ENCODE measurements at places on chromosomes 4 and X.

DNA sequence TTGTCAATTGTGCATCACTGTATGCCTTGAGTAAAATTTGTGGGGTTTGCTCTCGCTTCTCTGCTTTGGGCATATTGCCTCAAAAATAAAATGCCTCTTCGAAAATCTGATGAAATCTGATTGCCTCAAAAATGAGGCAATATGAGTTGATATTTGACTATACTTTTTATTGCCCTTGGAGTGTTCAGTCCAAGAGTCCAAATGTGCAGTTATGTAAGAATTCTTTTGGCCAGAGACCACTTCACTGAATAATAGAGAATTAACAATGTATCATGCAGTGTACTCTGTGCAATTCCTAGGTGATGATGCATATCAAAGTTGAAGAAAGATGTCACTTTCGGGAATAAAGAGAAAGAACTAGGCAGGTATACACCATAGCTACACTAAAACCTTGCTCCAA is 8.6 kb downstream of the MAOA start:
- no peak for DNase-seq

GRCh38 chr4:111697176-111697942 is 447.9 kb upstream of the FAM241A start:
- DNase-seq: no peak

DNA sequence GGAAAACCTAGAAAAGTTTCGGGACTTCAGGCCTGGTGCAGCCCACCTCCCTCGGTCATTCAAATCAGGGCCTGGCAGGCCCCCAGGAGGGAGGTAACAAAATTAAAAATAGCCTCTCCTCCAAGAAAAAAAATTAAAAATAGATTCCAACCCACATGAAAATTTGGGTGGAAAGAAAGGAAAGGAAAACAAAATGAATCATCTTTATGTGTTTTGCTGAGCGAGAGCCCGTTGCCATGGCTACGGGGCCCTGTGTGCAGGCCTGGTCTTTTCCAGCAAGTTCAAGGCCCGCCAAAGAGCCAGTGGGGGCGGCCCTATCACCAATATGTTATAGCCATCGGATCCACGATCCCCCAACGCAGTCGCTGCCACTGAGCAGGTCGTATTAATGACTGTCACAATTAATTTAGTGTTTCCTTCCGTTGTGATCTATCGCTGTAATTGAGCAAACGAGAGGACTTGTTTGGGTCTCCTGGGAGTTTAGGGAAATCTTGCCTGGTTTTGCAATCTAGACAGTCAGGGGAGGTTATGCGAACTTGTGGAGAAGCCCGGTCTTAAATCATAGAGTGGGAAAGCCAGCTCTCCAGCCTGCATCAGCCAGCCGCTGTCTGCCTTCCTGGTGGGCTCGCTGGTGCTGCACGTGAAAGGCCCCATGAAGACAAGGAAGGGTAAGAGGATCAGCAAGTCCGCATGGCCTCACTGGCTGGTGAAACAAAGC is 452.4 kb downstream of the BCOR start:
- no peak for DNase-seq

GRCh38 chr4:155787113-155787710 is 28.4 kb downstream of the GUCY1B1 start:
- DNase-seq: peak; percentile 62

DNA sequence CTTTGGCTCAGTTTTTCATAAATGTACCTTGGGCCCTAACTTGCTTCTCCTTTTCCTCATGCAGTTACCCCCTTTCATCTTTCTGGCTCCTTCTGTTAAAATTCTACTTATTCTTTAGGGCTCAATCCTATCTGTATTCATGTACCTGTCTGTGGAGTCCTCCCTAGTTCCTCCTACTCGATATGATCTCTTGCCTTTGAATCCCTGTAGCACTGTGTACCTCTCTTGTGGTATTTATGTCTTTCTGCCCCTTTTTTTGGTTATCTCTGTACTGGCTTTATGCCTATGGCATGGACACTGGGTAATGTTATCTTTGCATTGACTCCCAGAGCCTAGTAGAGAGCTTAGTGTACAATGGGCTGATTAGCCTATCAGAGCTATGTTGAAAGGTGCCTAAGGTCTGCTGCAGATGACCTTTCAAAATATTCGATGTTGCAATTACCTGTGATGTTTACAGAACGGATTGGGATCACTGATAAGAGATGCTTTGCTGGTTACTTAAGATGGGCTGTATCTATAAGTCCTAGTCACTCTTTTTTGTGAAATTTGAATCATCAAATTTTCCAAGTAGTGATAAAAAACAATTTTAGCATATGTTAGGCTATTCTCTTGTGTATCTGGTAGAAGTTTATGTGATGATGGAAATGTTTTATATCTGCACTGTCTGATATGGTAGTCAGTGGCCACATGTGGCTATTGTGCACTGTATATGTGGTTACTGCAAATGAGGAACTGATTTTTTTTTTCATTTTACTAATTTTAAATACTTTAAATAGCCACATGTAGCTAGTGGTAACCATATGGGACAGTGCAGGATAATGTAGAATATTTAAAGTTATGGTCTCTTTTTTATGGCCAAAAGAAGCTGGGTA is 33.5 kb downstream of the TMEM164 start:
- no peak for DNase-seq

GRCh38 chr4:183161630-183162029 is 62.6 kb downstream of the WWC2 start:
- no peak for DNase-seq

DNA sequence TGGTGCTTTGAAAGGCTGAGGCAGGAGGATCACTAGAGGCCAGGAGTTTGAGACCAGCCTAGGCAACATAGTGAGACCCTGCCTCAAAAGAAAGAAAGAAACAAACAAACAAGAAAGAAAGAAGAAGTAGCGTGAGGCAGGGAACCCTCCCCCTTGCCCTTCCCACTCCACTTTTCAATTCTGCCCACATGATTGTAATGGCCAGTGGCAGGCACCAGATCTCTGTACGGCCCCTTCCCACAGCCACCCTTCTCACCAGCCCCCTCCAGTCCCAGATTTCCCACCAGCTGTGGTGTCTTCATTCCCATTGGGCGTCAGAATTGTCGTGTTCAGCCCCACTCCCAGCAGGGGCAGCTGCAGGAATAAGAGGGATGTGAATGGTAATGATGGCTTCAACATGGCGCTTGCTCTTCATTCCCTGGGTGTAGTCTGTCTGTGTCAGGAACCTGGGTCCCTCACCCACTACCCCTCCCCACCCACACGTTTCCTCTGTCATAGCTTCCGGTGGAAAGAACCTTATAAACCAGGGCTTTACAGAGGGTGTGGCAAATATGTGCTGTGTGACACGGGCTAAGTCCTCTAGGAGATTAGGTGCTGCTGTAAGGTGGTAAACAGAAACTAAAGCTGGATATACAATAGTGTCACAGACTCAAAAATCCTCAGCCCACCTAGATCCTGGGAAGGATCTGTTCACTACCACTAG is at the start of gene IL2RG:
TSS of gene IL2RG (minus strand) at position 437 of the 703 bp plus-strand sequence. CDS start at position 399, 38 bp downstream.
- DNase-seq: peak; percentile 42

DNA sequence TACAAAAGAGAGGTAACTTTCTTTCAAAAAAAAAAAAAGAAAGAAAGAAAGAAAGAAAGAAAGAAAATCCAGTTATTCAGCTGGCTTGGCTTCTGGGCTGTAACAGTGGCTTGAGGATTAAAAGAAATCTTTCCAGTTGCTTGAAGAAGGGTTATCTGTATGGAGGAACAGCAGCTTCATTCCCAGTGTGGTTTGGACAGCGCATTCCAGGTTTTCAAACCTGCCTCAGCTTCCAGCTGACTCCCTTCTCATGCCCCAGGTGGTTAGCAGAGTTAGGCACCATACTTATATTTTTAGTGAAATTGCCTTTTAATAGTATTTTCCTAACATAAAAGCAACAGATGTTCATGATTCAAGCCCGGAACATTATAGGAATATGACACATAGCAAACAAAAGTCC is 48.6 kb downstream of the TMEM164 start:
- DNase-seq: no peak

- DNase-seq: no peak
Measured at GRCh38 chr4:183416879-183417755, 27.3 kb upstream of the CDKN2AIP start.

- no peak for DNase-seq
Measured at GRCh38 chr4:101956068-101956825, 165.7 kb downstream of the BANK1 start.

DNA sequence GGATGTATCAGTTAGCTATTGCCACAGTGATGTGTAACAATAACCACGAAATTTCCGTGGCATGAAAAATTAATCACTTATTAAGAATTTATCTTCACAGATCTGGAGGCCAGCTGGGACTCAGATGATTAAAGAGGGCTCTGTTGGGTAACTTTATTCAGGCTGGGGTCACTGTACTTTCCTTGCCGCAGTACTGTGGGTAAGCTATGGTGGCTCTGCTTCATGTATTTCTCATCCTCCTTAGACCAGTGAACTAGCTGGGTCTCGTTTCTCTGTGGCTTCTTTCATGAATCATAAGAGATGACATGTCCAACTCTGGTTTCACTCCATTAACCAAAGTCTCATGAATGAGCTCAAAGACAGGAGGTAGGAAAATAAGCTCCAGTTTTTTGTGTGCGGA is 13.5 kb downstream of the TEX13B start:
- no peak for DNase-seq

- DNase-seq: no peak
Measured at GRCh38 chrX:151030845-151031244, 47.7 kb downstream of the HMGB3 start.

GRCh38 chr4:101708293-101709039 is 82.1 kb upstream of the BANK1 start:
- DNase-seq: no peak

- no peak for DNase-seq
Measured at GRCh38 chrX:82658492-82658891, 849.6 kb upstream of the POU3F4 start.

- DNase-seq: no peak
Measured at GRCh38 chrX:28391528-28391927, 195.7 kb upstream of the IL1RAPL1 start.

GRCh38 chr4:186416451-186417060 is 138.8 kb downstream of the MTNR1A start:
- no peak for DNase-seq

GRCh38 chr4:36256398-36256891 is 12.1 kb upstream of the ARAP2 start:
- DNase-seq: no peak

DNA sequence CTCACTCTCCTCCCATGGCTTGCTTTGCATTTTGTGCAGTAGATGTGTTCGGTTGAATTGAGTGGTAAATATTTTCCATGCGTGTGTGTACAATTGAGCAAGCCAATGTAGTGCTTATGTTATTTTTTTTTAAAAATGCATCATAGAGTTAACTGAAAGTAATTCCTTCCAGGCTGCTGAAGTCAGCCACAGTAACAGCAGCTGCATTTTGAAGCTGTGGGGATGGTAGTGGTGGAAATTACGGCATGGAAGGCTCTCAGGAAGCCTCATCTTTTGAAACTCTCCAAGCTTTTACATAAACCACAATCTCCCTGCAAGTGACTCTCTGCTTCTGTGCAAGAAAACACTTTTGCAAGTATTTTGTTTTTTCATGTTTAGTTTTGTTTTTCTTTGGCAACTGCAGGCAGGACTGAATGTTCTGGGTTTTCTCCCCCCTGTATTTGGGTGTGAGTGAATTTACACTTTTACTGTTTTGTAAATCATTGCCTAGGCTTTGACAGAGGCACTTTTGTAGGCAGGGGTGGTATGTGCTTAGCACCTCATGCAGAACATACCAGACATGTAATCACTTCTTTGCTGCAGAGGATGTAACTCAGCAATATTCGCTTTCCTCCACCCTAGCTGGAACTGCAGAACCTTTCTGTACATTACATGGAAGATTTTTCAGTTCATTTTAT is 56.2 kb downstream of the LRRC66 start:
- no peak for DNase-seq

- DNase-seq: no peak
Measured at GRCh38 chr4:53361451-53361850, 4.4 kb downstream of the SCFD2 start.

GRCh38 chr4:40403081-40403480 is 67.9 kb downstream of the CHRNA9 start:
- no peak for DNase-seq

- no peak for DNase-seq
Measured at GRCh38 chr4:8082517-8083055, 76.0 kb downstream of the ABLIM2 start.

- DNase-seq: no peak
Measured at GRCh38 chrX:122512561-122513072, 671.5 kb upstream of the GRIA3 start.

GRCh38 chr4:170025523-170026252 is 507 bp downstream of the MFAP3L start:
- DNase-seq: no peak

DNA sequence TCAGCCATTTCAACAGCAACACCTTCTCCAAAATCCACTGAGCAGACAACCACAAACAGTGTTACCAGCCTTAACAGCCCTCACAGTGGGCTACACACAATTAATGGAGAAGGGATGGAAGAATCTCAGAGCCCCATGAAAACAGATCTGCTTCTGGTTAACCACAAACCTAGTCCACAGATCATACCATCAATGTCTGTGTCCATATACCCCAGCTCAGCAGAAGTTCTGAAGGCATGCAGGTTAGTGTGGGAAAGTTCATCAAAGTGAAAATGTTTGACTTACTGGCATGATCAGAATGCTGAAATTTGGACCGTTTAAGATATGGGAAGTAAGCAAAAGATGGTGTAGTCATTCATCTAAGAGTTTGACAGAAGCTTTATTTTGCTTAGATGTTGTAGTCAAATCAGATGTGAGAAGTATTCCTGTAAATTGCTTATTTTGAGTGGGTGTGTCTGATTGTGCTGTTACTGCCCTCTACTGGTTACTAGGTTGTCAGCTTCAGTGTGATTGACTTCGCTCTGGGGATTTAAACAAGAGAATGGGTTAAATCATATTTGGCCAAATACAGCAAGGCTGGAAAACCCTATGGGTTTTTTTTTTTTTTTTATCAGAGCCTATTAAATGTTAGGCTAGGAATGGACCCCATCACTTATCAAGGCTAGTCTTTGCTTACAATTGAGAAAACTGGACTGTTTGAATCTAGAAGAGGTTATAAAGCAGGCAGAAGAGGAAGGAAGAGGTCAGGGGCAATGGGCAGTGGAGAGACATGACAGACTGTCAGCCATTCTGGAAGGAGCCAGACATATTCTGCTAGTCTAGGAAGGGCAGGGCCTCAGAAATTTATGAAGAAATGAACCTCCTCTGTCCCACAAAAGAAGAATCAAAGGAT is 130.3 kb downstream of the DIPK2B start:
- DNase-seq: no peak

DNA sequence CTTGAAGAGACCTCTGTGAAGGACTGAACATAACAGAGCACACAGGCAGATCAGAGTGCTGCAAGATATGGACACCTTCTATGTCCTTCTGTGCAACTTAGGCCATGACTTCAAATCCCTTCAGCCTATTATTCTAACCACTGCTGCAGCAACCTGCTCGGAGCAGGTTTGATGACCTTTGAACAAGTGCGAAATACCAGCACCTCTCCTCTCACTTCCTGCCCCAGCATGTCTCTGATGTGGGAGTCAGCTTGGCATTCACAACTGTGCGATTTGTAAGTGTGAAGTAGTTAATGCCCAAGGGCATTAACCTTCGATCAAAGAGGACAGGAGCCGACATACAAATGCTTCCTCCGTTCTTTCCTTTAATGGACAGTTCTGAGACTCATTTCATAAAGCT is 1.6 kb upstream of the EXOC1 start:
- DNase-seq: peak; percentile 43

GRCh38 chrX:55713631-55714030 is 3.9 kb upstream of the RRAGB start:
- no peak for DNase-seq

All from LoVo (cell line).